ENCODE measurements at places on chromosomes 12 and 14.

GRCh38 chr12:89875809-89876208 lies 167.2 kb upstream of the ATP2B1 start:
- no peak for DNase-seq

- DNase-seq, result no peak
These were observed 78.6 kb downstream of the SLC24A4 start for GRCh38 chr14:92401561-92401960.

GRCh38 chr14:35403114-35403602 lies 1.4 kb downstream of the NFKBIA start:
- DNase-seq, result no peak

GRCh38 chr12:105322070-105322469 lies 8.4 kb upstream of the C12orf75 start:
- DNase-seq, result no peak

DNA sequence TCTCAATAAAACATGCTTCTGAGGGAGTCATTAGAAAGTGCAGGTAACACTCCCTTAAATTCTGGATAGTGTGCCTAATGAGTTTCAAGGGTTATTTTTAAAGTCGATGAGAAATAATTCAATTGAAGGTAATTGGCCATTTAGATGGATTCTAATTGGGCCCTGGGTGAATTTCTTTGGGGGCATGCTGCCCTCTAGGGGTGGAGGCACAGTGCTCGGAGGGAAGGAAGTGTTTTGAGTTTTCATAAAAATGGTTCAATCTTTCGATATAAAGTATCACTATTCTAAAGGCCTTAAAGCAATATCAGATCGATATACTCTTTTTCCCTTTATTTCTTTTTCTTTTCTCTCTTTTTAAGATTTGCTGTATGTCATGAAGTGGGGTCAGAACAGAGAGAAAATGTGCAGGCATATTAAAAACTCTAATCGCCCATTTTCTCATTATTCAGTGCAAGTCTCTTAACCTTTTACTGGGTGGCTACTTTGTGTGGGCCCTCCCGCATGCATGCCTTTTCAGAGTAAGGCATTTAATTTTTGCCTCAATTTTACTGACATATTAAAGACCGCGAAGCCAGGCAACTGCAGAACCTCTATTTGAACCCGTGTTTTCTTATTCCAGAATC lies 25.5 kb downstream of the NKX2-8 start:
- DNase-seq, result peak; percentile 48

- no peak for DNase-seq
These were observed 148.3 kb downstream of the AKAP6 start for GRCh38 chr14:32477396-32477795.

DNA sequence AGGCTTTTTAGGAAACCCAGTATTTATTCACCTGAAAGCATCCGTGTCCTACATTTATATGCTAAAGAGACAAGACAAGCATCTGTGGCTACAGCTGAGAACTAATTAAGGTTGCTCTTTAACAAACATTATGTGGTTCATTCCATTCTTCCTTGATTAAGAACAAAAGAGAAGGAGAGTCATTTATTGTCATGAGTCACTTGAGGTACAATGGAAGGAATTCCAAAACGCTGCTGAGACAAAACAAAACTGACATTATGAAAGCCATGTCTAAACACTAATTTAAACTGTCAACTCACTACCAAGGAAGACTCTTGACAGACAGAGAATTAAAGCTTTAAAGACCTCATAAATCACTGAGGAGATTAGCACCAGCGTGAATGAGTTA lies 214.4 kb downstream of the BMP4 start:
- no peak for DNase-seq

GRCh38 chr14:104263675-104264358 lies 125.4 kb downstream of the KIF26A start:
- no peak for DNase-seq

- DNase-seq, result no peak
These were observed 26.9 kb downstream of the SIX1 start for GRCh38 chr14:60622210-60622916.

DNA sequence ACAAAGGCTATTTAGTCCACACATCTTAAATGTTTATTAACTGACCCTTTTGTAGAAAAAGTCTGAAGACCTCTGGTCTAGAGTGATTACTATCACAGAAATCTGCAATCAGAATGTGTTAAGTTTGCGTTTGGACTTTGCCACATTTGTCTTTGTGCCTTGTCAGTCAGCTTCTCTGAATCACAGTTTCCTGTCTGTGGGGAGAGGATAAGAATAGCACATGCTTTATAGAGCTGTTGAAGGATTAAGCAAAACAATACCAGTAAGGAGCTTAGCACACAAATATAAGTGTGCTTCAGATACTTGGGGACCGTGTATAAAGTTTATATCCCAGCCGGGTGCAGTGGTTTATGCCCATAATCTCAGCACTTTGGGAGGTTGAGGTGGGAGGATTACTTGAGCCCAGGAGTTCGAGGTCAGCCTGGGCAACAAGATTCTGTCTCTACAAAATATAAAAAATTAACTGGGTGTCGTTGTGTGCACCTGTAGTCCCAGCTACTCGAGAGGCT lies 63.0 kb upstream of the BTG1 start:
- peak; percentile 30 for DNase-seq

DNA sequence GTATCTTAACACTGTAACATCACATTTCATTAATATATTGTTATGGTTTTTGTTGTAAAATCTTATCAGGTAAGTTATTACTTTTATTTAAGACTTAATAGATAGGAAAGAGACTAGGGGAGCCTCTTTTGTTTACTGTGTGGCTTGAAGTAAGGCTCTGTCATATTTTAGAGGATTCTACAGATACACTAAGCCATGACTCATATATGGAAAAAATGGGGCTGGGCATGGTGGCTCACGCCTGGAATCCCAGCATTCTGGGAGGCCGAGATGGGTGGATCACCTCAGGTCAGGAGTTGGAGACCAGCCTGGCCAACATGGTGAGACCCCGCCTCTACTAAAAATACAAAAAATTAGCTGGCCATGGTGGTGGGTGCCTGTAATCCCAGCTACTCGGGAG lies 23.6 kb upstream of the NPFF start:
- DNase-seq, result no peak

DNA sequence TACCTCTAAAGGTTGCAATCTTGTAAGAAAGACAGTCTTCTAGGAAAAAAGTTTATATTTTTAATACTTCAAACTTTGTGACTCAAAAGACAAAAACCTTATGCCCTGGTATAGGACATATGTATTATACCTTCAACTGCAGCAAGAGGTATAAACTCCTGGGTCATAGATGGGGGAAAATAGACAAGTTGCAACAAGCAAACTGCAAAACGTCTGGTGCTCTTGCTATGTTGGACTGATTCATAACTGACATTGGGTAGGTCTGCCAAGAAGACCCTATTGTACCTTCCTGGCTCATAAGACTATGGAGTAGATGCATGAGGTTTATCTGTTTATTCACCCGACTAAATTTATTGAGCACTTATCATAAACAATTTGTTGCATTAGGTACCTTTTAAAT lies 40.9 kb downstream of the BEST3 start:
- no peak for DNase-seq

DNA sequence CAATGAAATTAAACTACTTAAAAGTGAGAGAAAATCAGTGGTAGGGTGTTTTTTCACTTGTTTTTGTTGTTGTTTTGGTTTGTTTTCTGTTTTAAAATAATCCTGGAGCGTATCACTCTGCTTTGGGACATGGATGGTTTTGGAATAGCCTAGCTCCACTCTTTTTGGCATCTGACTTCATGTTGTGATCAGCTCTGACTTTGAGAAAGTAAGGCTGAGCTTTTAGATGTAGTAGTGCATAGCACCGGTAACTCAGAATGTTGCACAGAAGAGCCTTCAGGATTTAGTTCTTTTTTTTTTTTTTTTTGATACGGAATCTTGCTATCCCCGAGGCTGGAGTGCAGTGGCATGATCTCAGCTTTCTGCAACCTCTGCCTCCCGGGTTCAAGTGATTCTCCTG lies 8.1 kb downstream of the TRAFD1 start:
- no peak for DNase-seq

DNA sequence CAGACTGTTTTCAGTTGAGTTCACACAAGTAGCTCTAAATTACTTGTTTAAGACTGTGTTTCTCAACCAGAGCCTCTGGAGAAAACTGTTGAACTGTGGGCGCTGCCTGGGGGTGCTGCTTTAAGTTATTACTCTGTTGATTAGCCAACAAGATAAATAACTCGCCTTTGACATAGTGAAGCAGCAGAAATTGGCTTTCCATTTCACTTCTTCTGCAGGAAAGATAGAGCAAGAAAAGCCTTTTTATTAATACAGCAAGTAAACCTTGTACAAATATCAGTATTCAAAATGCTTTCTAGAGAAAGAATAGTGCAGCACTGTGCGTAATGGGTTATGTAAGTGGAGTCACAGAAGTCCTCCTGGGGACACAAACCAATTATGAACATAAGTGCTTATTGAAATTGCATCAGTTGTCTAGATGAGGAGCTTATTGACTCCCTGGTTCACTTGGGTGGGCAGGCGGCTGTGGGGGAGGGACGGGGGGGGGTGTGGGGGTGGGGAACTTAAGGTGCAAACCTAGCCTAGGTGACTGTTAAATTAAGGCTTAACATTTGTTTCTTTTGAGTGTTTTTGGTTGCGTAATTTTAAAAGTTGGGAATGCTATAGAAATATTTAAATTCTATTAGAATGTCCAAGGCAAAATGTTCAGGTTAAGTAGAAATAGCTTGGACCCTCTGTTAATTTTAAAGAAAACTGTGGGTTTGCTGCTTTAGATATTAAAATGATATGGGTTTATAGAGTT lies 6.3 kb downstream of the FRS2 start:
- DNase-seq, result no peak

DNA sequence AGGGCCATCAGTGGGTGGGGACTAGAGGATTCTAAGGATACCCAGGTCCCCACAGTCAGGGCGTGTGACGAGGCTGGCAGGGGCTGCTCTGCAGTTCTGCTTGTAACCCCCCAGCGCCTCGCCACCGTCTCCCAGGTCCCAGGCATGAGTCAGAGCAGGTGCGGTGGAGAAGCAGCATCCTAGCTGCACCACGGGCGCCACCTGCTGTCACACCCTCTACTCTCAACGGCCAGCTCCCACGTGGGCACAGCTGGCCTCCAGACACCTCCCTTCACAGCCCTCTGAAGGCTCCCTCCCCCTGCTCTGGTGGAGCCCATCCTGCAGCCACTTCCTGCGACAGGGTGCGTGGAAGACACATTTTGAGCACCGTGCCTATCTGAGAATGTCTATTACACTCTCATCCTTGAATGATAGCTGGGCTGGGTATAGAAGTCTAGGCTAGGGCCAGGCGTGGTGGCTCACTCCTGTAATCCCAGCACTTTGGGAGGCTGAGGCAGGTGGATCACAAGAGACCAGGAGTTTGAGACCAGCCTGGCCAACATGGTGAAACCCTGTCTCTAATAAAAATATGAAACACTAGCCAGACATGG lies 6.9 kb upstream of the NUDT14 start:
- DNase-seq, result no peak

DNA sequence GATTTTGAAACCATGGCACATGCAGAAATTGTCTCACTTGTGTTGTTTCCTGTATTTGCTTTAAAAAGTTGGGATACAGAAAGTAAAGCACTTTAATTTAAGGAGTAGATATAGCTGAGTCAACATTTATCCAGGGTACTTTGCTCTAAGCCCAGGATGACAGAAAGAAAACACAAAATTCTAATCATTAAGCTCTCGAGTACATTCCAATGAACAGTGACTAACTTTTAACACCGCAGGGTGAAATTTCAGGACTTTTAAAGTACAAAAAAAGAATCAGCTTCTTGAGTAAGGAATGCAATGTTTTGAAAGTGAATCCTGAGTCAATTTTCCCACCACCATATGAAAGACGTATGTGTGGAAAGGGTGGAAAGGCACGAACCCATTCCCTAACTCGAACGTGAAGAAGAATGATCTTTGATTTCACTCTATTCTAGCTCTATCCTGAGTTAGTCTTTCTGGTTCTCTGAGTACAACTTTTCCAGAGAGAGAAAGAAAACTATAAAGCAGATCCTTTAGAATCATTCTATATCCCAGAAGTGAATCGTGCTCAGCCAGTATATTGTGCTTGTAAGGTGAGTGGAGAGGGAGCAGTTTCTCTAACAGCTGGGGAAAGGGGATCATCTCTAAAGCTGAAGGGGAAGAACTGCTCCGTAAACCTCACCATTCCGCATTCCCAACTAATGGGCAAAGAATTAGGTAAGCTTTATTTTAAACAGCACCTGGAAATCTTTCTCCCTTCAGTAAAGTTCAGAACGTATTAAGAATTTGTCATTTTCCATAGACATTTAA lies 779.0 kb upstream of the FLRT2 start:
- no peak for DNase-seq
